ENCODE measurements at places on chromosomes 2 and 18.

DNA sequence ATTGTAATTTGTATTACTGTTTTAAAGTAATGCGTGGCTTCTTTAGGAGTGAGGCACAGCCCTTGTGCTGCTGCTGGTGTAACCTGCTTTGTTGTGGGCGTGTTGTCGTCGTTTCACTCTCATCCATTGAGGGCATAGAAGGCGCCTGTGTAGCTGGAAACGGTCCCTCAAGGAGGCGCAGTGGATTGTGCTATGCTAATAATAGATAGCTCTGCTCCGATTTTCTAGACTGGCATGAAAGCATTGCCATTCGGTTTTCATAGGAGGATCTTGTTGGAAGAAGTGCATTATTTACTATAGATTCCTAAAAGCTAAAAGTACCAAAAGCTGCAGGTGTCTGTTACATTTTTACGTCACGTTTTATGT, 17.9 kb downstream of the RAB12 start:
- no peak for DNase-seq

- DNase-seq: no peak
Measured at GRCh38 chr2:137183206-137183898, 418.0 kb downstream of the THSD7B start.

- no peak for DNase-seq
Measured at GRCh38 chr18:73724958-73725357, 422.7 kb downstream of the FBXO15 start.

- DNase-seq: no peak
Measured at GRCh38 chr2:235026649-235027557, 75.1 kb downstream of the SH3BP4 start.

GRCh38 chr2:102021779-102022178, 30.0 kb downstream of the IL1R2 start:
- DNase-seq: peak; percentile 20

All from spinal cord (tissue), 10 donors.